Activated naive CD4-positive, alpha-beta T cell treated with anti-CD3 and anti-CD28 coated beads, Interleukin-2, amount 50 U/mL, for 72 hours (primary cell): ENCODE measurements at places on chromosomes 7 and 10.

DNA sequence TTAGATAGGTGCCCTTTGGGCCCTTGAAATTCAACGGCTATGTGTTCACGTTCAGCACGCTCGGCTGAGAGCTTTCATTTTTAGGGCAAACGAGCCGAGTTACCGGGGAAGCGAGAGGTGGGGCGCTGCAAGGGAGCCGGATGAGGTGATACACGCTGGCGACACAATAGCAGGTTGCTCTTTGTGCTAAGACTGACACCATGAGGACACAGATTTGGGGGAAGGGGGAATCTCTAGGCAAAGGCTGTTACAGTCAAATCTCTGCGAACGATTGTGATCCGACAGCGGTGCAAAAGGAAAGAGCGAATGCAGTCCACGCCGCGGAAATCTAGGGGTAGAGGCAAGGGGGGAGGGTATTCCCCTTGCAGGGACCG lies 667 bp downstream of the KLLN start:
- no peak for DNase-seq

GRCh38 chr7:35250941-35251340 lies 3.0 kb downstream of the TBX20 start:
- DNase-seq: no peak

- no peak for DNase-seq
Observed at GRCh38 chr10:86411852-86412560, 45.4 kb upstream of the GRID1 start.

DNA sequence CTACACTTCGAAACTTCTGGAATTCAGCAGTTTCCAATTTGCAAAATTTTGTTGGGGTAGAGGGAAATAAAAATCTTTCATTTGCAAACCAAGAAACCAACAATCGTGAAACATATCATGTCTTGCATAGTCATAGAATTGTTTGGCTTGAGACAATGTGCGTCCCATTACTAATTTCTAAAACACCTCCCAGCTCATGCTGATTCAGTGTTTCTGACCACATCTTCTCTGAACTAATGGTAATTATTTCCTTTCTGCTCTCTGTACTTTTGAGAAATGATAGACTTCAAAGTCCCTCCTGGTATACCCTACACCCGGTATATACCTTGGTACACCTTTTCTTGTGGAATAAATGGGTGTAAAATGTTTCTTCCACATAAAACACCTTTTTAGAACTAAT lies 41.8 kb upstream of the TSPAN13 start:
- DNase-seq: no peak

- no peak for DNase-seq
Observed at GRCh38 chr10:11604865-11605650, 6.4 kb downstream of the USP6NL start.

- DNase-seq: no peak
Observed at GRCh38 chr10:53904506-53905241, 896.4 kb downstream of the PCDH15 start.

DNA sequence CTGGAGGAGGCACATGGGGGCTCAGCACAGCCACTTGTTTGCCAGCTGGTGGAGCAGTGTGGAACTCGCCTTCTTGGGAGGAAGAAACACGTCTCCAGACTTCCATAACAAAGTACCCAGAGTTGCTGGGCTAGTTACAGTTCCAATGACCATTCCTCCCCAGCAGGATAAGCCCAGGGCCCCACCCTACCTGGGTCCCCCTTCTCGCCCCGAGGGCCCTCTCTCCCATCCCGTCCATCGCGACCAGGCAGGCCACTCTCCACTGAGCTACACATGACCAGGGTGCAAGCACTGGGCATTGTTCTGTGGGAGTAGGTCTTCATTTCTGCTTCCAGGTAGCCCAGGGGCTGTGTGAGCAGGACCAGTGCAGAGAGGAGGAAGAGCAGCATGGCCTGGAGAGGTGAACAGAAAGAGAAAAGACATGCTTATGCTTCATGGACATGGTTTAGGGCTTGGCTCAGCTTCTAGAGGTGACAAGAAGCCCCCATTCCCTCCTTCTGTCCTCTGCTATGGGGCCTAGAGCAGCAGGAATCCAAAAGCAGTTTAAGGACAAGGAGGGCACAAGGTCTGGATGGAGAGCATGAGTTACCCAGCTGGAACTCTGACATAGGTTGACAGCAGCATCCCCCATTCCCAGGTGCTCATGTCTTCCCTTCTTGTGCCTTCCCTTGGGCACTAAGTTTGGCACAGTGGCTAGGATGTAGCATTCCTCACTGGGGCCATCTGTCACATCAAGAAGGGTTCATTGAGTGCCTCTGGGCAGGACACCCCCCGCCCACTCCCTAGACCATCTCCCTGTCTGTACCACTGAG lies 2.4 kb downstream of the SFTPD start:
- DNase-seq: peak; percentile 20

- no peak for DNase-seq
Observed at GRCh38 chr7:64102656-64103400, 57.6 kb downstream of the ZNF727 start.

DNA sequence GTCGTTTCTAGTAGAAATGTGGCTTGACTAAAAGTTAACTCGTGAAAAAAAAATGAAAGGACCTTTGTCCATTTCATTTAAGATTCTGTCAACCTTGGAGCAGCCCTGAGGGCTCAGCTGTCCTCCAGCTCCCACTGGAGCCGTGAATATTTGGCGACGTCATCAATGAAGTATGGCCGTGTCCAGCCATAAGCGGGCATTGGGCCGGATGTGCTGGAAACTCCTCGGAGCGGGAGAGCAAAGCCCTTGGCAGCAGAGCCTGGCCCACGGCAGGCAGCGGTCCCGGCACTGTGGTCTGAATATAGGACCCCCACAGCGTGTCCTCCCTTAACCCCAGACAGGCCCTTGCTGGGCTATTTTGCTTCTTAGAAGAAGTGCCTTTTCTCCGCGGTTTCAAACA lies 50.0 kb downstream of the JAKMIP3 start:
- DNase-seq: no peak
